B cell (primary cell): ENCODE measurements at places on chromosomes 16 and 17. TPM values are rescaled to one million over a fixed set of nuclear protein-coding genes. Genes with fewer than 3 reads are reported as not detected.

Gene SLC52A1
- total RNA-seq, result not detected in 2 replicates

GRCh38 chr16:85783441-85783840, 15.9 kb downstream of the EMC8 start:
- DNase-seq, result no peak
- no peaks in the 10 kb centered on the region for H3K27me3 ChIP-seq
- peaks cover 74% of the 10 kb centered on the region for H3K36me3 ChIP-seq
- H3K27ac ChIP-seq, result no peak overlapping the region
- no peaks in the 10 kb centered on the region for H3K4me1 ChIP-seq
- H3K4me3 ChIP-seq, result no peak overlapping the region

Gene CACNG5
- total RNA-seq, result not detected in 2 replicates

Gene ABCC6
- total RNA-seq, result 0.15 TPM in 1 of 2 replicates, not detected in the other

DNA sequence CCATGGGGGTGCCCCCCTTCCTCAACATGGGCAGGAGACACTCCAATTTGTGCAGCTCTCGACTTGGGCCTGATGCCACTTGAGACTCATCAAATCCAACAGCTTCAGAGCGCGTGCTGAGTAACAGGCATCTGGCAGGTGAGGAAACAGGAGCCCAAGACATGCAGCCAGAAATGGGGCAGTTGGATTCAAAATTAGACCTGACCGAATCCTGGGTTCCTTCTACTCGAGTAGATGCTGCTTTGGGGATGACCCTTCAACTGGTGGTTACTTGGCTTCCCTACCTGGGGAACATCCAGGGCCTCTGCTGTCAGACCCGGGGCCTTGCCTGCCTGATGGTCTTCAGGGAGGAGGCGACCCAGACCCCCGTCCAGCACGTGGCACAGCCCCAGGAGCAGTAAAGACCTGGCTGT, 488 bp upstream of the NTN3 start:
- H3K4me3 ChIP-seq, result no peak overlapping the region
- H3K27me3 ChIP-seq, result peaks cover 53% of the 10 kb centered on the region
- peaks cover 60% of the 10 kb centered on the region for H3K4me1 ChIP-seq
- peak; percentile 34 for DNase-seq
- no peaks in the 10 kb centered on the region for H3K36me3 ChIP-seq
- H3K27ac ChIP-seq, result no peak overlapping the region

DNA sequence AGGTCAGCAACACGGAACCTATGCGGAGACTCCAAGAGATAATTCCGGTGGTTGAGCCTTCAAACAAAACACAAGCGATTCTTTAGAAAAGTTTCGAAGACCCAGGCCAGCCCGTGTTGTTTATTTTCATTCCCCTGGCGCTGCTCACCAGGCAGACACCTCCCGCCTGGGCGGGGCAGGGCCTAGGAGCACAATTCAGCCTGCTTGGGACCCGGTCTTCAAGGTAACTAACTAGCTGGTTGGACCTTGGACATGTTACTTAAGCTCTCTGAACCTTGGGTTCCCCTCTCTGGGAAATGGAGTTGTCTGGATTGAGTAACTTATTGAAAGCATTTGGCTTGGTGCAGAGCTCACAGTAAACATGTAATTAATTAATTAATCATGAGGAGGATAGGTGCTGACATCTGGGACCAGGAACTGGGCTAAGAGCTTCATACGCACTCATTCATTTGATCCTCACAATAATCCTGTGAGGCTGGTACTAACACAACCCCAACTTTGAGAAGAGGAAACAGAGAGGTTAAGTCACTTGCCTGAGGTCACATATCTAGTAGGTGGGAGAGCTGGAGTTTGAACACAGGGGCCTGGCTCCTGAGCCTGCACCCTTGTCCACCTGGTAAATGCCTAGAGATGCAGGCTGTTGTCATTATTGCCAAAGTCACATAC, 125.3 kb upstream of the SMURF2 start:
- H3K4me1 ChIP-seq, result no peaks in the 10 kb centered on the region
- no peak for DNase-seq
- no peak overlapping the region for H3K27ac ChIP-seq
- H3K36me3 ChIP-seq, result no peaks in the 10 kb centered on the region
- no peak overlapping the region for H3K4me3 ChIP-seq
- no peaks in the 10 kb centered on the region for H3K27me3 ChIP-seq

DNA sequence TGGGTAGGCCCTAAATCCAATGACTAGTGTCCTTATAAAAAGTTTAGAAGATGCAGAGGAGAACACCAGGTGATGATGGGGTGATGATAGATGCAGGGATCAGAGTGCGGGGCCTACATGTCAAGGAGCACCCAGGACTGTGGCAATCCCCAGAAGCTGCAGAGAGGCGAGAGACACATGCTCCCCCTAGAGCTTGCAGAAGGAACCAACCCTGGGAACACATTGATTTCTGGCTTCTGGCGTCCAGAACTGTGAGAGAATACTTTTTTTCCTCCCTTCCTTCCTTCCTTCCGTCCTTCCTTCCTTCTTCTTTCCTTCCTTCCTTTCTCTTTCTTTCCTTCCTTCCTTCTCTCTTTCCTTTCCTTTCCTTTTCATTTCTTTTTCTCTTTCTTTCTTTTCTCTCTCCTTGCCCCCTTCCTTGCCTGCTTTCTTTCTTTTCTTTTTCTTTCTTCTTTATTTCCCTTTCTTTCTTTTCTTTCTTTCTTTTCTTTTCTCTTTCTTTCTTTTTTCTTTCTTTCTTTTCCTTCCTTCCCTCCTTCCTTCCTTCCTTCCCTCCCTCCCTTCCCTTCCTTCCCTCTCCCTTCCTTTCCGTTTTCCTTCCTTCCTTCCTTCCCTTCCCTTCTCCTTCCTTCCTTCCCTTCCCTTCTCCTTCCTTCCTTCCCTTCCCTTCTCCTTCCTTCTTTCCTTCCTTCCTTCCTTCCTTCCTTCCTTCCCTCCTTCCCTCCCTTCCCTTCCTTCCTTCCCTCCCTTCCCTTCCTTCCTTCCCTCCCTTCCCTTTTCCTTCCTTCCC, 134.3 kb downstream of the HAPSTR1 start:
- no peak for DNase-seq
- no peaks in the 10 kb centered on the region for H3K36me3 ChIP-seq
- H3K4me1 ChIP-seq, result no peaks in the 10 kb centered on the region
- no peak overlapping the region for H3K4me3 ChIP-seq

DNA sequence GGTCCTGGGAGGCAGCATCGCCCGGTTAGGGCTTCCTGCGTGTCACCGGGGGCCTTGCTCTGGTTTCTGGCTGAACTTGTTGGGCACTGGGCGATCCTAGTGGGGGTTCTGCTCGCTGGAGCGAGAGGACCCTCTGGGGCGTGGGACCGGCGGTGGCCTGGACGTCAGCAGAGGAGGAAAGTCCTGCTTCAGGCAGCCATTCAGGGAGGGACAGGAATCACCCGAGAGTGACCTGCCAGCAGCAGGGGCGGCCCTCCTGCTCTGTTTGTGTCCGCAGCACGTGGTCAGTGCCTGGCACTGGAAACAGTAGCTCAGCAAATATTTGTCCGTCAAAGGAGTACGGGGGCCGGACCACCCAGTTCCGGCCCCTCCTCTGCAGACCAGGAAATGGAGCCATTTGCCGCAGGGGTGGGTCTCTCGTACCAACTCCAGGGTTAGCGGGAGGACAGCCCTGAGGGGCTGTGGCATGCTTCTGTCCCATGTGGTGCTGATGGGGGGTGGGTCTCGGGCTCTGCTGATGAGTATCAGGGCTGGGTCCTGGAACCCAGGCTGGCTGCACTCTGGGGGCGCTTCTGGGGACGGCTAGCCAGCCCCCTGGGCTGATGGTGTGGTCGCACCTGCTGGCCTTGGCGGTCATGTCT, 48.3 kb downstream of the BAIAP2 start:
- H3K36me3 ChIP-seq, result no peaks in the 10 kb centered on the region
- no peak overlapping the region for H3K27ac ChIP-seq
- H3K4me1 ChIP-seq, result no peaks in the 10 kb centered on the region
- DNase-seq, result no peak
- no peak overlapping the region for H3K4me3 ChIP-seq

Gene ELMO3
- total RNA-seq, result 8.3 and 9.6 TPM in 2 replicates
